Progenitor cell of endocrine pancreas (in vitro differentiated cells): ENCODE measurements at places on chromosomes 5 and 9. TPM values are rescaled to one million over a fixed set of nuclear protein-coding genes. Genes with fewer than 3 reads are reported as not detected.
A peak's percentile ranks its signal among the peaks of the same experiment; 100 is the strongest.

GRCh38 chr5:6039111-6039510 lies 339.2 kb downstream of the MED10 start:
- H3K27me3 ChIP-seq = peaks cover 7% of the 10 kb centered on the region
- H3K27ac ChIP-seq = no peak overlapping the region
- H3K36me3 ChIP-seq = no peaks in the 10 kb centered on the region
- H3K4me1 ChIP-seq = no peaks in the 10 kb centered on the region

- no peak overlapping the region for H3K4me3 ChIP-seq
- H3K27ac ChIP-seq = no peak overlapping the region
- H3K27me3 ChIP-seq = no peaks in the 10 kb centered on the region
- DNase-seq = no peak
- H3K4me1 ChIP-seq = peaks cover 1% of the 10 kb centered on the region
Measured at GRCh38 chr5:30997681-30998080, 195.8 kb upstream of the CDH6 start.

DNA sequence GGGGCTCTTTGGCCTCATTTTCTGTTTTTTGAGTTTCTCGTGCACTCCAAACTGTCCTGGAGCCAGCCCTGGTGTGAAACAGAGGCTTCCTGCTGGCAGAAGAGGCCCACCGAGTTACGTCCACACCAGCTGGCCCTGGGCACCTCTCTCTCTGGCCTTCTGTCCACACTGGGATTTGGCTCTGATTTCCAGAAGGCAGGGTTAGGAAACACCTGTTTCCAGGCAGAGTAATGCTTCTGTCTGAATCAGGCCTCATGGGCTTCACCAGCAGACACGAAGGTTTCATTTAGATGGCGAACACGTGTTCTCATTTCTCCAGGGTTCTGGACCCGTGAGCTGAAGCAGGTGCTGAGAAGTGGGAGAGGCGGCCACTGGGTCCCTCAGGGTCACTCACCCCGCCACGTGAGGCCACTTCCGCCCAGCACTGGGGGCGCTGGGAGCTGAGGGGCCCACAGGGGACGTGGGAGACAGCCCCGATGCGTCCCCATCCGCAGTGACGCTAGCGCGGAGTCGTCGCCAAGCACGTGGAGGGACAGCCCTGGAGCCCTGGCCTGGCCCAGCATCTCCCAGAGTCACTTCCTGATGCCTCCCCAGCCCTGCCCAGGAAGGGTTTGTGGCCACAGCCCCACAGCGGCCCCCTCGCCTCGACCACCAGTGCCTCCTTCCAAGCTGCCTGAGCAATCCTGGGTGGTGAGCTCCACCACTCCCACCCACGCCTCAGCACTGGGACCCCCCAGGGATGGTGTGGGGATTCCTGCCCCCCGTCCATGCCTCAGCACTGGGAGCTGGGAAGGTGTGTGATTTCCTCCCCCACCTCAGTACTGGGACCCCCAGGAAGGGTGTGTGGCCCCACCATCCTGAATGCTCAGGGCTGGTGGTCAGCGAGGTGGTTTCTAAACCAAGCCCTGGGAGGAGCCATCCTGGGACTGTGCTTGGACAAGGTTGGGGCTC lies 4.9 kb upstream of the LRRC14B start:
- peaks cover 10% of the 10 kb centered on the region for H3K36me3 ChIP-seq
- peaks cover 5% of the 10 kb centered on the region for H3K27me3 ChIP-seq
- no peak overlapping the region for H3K27ac ChIP-seq
- no peak for DNase-seq
- no peak overlapping the region for H3K4me3 ChIP-seq
- peaks cover 3% of the 10 kb centered on the region for H3K4me1 ChIP-seq

GRCh38 chr5:56329652-56330051 lies 96.5 kb upstream of the ANKRD55 start:
- H3K27ac ChIP-seq = no peak overlapping the region
- H3K36me3 ChIP-seq = peaks cover 3% of the 10 kb centered on the region
- H3K27me3 ChIP-seq = peaks cover 44% of the 10 kb centered on the region
- H3K4me1 ChIP-seq = peaks cover 9% of the 10 kb centered on the region
- no peak for DNase-seq

DNA sequence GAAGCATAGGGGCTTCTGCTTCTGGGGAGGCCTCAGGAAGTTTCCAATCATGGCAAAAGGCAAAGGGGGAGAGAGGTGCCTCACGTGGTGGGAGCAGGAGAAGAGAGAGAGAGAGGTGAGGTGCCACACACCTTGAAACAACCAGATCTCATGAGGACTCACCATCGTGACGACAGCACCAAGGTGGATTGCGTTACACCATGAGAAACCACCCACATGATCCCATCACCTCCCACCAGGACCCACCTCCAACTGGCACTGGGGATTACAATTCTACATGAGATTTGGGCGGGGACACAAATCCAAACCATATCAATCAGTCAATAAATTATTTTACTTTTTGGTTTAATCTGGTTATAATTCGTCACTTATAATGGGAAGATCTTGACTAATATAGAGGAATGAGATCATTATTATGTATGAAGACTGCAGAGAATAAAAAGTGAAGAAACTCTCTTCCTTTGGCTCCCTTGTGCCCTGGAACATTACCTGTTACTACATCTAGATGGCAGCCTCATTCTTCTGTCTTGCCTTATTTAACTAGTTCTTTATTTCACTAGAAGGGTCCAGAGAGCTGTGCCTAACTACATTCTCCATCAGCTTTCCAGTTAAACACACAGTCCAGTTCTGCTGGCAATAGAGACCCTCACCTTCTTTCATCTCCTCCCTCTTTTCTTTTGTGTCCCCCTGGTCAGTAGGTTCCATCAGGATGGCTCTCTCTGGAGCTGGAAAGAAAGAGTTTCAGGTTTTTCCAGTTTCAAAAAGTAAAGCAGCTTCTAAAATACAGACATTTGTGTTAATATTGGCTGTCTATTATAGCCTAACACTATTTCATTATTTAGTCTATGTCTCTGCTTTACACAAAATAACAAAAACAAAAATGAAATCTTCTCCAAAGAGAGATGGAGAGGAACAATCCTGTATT lies 21.7 kb upstream of the SPINK7 start:
- H3K36me3 ChIP-seq = no peaks in the 10 kb centered on the region
- no peak overlapping the region for H3K4me3 ChIP-seq
- H3K27me3 ChIP-seq = peaks cover 6% of the 10 kb centered on the region
- peaks cover 14% of the 10 kb centered on the region for H3K4me1 ChIP-seq

- no peak overlapping the region for H3K4me3 ChIP-seq
- H3K27me3 ChIP-seq = no peaks in the 10 kb centered on the region
Measured at GRCh38 chr9:114897196-114897595, 33.2 kb downstream of the TNFSF8 start.

- H3K4me3 ChIP-seq = no peak overlapping the region
- H3K27me3 ChIP-seq = peaks cover 4% of the 10 kb centered on the region
- no peak for DNase-seq
- no peaks in the 10 kb centered on the region for H3K36me3 ChIP-seq
- H3K4me1 ChIP-seq = peaks cover 4% of the 10 kb centered on the region
- H3K27ac ChIP-seq = no peak overlapping the region
Measured at GRCh38 chr9:130390390-130390789, 54.4 kb upstream of the ASS1 start.

- no peak overlapping the region for H3K27ac ChIP-seq
- peaks cover 48% of the 10 kb centered on the region for H3K27me3 ChIP-seq
- H3K36me3 ChIP-seq = no peaks in the 10 kb centered on the region
- no peak for DNase-seq
- H3K4me1 ChIP-seq = no peaks in the 10 kb centered on the region
Measured at GRCh38 chr5:2382776-2383697, 368.4 kb downstream of the IRX2 start.

DNA sequence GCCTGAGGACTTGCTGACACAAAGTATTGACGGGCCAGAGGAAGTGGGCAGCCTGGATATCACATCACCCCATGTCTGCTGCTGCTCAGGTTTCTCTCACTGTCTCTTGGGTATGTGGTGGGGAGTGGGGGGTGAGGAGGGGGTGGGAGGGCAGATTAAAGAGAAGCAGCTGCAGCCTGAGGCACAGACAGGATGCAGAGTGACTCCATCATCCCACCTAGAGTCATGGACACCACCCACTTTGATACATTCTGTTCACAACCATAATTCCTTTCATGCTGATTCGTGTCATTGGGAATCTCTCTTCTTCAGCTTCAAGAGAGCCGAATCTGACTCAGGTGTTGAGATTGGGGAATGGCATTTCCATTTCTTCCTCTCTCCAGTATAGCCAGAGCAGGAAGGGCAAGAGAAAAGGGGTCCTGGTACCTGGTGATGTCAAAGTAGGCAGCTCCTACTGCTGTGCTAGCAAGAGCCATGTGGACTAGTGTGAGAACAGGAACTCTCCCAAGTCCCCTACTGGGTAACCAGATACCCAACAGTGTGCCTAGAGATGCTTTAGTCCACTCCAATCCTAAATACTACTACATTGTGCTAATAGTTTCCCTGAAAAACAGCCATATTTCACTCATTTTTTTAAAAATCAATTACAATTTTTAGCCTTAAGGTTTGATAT lies 22.4 kb downstream of the GRAMD2B start:
- H3K4me3 ChIP-seq = no peak overlapping the region
- DNase-seq = no peak
- peaks cover 12% of the 10 kb centered on the region for H3K4me1 ChIP-seq
- peaks cover 14% of the 10 kb centered on the region for H3K36me3 ChIP-seq

DNA sequence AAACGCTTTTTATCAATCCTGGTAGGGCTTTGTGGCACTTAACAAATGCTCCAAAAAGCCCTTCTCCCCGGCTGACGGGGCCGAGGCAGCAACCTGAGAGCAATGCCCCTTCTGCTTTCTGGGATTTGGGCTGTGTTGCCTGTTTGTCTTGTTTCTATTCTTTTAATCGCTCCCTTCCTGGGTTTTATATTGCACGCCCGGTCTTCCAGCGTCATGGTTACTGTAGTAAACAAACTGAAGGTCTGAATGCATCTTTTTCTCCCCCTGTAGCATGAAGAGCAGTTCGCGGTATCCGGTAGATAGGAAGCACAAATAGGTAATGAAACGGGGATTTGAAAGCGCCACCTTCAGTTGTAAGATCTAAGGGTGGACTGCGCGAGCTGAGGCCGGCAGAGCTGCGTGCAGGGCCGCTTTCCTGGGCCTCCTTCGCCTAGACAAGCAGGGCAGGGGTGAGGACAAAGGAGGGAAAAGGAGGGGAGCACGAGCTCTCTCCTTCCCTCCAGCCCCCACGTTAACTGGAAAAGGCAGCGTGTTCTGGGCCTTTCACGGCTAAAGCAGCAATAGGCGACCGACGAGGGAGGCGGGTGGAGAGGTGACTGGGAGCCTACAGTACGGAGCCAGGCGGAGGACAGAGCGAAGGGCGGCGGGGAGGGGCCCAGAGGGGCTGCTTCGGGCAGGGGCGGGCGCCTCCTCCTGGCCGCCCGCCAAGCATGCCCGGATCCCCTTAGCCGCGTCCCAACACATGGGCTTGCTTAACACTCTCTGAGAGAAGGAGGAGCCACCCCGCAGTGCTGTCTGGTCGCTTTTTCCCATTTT lies 49.3 kb upstream of the ZNF366 start:
- DNase-seq = peak; percentile 48
- peaks cover 10% of the 10 kb centered on the region for H3K27me3 ChIP-seq
- H3K36me3 ChIP-seq = no peaks in the 10 kb centered on the region
- peaks cover 14% of the 10 kb centered on the region for H3K4me1 ChIP-seq

- H3K27me3 ChIP-seq = no peaks in the 10 kb centered on the region
- no peak overlapping the region for H3K4me3 ChIP-seq
- DNase-seq = no peak
- H3K36me3 ChIP-seq = peaks cover 6% of the 10 kb centered on the region
Measured at GRCh38 chr9:136504512-136505348, 21.9 kb upstream of the SEC16A start.

DNA sequence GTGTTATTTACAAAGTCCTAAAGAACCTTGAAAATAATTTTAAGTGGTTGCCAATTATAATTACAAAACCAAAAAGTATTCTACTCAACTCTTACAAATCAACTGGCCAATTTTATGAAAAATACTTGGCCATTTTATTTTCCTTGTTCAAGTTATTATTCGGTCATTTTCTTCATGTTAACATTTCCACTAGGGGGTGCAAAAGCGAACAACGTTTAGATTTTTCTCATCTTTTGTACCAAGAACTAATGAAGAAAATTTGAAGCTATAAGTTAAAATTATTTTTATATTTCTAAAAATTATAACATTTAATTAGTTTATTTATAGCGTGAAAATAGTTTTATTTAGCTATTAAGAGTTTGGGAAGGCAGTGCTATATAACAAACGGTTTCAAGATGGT lies 1453.3 kb downstream of the MAT2B start:
- no peaks in the 10 kb centered on the region for H3K36me3 ChIP-seq
- no peak overlapping the region for H3K27ac ChIP-seq
- DNase-seq = no peak
- no peak overlapping the region for H3K4me3 ChIP-seq
- H3K4me1 ChIP-seq = peaks cover 5% of the 10 kb centered on the region
- no peaks in the 10 kb centered on the region for H3K27me3 ChIP-seq

DNA sequence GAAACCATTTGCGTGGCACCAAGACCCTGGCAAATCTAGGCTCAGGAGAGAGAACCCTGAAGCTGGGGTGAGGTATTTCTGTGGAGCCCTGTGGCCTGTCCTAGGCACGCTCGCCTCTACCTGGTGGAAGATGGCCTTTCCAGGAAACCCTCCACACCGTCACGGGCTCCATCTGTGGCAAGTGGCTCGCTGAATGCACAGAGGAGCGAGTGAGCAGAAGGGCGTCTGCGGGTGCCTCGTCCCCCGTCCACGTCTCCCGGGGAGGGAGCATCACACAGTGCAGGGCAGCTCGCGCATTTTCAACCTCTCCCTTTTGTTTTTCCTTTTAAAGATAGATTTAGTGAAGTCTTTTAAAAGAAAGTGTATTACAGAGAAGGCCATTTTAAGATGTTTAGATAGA lies 25.3 kb upstream of the RASGEF1C start:
- DNase-seq = no peak
- no peak overlapping the region for H3K27ac ChIP-seq
- no peak overlapping the region for H3K4me3 ChIP-seq
- peaks cover 17% of the 10 kb centered on the region for H3K36me3 ChIP-seq
- peaks cover 1% of the 10 kb centered on the region for H3K4me1 ChIP-seq

The QRFP gene
- not detected in 2 replicates for total RNA-seq

The GPRIN1 gene
- total RNA-seq = 5.9 TPM in 2 replicates

The SLCO4C1 gene
- total RNA-seq = 4.0 and 4.8 TPM in 2 replicates

The SLC22A4 gene
- 0.48 TPM in 1 of 2 replicates, not detected in the other for total RNA-seq

The GCNT4 gene
- total RNA-seq = 2.5 and 3.3 TPM in 2 replicates

The GAS1 gene
- 4.0 and 5.6 TPM in 2 replicates for total RNA-seq

The PCDHA1 gene
- not detected in 2 replicates for total RNA-seq

The GRXCR2 gene
- total RNA-seq = not detected in 2 replicates

The AJM1 gene
- total RNA-seq = 5.1 and 5.8 TPM in 2 replicates

The IL4 gene
- not detected in 2 replicates for total RNA-seq

The STING1 gene
- 0.53 TPM in 1 of 2 replicates, not detected in the other for total RNA-seq

The HRCT1 gene
- not detected in 2 replicates for total RNA-seq

The FAXDC2 gene
- 14.8 and 15.8 TPM in 2 replicates for total RNA-seq

The FRRS1L gene
- 4.9 and 6.1 TPM in 2 replicates for total RNA-seq
